ENCODE measurements at places on chromosomes 6 and 20.

DNA sequence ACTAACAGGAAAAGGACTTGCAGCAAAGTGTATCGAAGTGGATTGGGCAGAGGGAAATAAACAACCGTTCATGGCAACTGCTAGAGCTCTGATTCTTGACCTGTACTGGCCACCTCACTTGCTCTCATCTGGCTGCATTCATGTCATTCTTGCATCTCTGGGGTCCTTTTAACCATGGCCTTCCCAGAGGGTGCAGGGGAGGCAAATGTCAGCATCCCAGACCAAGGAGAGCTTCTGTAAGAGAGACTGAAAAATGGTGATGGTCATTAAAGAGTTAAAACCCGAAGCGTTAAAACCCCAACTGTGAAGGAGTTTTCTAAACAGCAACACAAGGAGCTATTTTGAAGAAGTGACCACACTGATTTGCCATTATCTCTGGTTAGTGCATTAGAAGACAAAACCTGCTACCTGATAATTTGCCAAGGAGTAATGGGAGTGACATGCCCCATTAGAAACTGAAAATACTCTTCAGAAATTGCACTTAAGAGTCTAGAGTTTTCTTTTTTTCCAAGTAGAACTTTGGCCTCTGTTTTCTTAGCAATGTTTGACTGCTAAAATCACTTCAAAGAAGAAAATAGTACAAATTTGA, 62.4 kb downstream of the APCDD1L start:
- DNase-seq: no peak

DNA sequence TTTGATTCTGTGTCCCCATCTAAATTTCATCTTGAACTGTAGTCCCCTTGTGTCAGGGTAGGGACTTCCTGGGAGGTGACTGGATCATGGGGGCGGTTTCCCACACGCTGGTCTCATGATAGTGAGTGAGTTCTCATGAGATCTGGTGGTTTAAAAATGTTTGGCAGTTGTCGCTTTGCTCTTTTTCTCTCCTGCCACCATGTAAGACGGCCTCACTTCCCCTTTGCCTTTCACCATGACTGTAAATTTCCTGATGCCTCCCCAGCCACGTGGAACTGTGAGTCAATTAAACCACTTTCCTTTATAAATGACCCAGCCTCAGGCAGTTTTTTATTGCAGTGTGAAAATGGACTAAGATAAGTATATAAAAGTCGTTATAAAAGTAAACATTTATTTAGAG, 80.5 kb upstream of the SGK1 start:
- DNase-seq: no peak

DNA sequence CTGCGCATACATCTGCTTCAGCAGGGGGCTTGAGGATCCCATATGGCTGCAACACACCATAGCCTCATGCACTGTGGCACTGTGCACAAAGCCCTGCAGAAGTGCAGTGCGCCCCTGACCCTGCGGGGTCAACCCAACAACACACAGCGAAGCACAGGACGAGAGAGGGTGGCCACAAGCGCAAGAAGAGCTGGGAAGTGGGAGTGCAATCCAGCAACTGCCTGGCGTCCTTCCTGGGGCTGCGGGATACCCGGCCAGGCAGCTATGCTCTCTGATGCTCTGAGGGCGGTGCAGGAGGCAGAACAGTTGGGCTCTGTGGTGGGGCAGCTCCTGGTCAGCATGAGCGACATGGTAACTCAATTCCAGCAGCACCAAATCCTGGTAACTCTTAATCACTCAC, 5.6 kb upstream of the ACSS1 start:
- no peak for DNase-seq

GRCh38 chr6:40779409-40779808, 192.2 kb upstream of the LRFN2 start:
- no peak for DNase-seq

- no peak for DNase-seq
Measured at GRCh38 chr6:110409794-110410193, 5.6 kb downstream of the DDO start.

GRCh38 chr6:128954308-128955043, 71.5 kb downstream of the LAMA2 start:
- no peak for DNase-seq

DNA sequence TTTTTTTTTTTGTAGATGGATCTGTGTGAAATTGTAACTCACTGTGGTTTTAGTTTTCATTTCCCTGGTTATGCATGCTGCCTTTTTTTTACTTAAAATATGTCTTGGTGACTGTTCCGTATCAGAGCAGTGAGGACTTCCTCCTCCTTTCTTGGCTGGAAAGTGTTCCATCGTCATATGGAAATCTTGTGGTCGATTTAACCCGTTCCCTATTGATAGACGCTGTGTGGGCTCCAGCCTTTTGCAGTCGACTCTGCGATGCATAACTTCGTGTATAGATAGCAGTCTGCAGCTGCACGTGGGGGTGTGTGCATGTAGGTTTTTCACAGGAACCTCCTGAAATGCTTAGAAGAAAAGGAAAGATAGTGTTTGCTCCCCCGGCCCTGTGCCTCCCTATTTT, 28.1 kb upstream of the PNPLA1 start:
- no peak for DNase-seq
